ENCODE measurements at places on chromosomes 11 and 22.

DNA sequence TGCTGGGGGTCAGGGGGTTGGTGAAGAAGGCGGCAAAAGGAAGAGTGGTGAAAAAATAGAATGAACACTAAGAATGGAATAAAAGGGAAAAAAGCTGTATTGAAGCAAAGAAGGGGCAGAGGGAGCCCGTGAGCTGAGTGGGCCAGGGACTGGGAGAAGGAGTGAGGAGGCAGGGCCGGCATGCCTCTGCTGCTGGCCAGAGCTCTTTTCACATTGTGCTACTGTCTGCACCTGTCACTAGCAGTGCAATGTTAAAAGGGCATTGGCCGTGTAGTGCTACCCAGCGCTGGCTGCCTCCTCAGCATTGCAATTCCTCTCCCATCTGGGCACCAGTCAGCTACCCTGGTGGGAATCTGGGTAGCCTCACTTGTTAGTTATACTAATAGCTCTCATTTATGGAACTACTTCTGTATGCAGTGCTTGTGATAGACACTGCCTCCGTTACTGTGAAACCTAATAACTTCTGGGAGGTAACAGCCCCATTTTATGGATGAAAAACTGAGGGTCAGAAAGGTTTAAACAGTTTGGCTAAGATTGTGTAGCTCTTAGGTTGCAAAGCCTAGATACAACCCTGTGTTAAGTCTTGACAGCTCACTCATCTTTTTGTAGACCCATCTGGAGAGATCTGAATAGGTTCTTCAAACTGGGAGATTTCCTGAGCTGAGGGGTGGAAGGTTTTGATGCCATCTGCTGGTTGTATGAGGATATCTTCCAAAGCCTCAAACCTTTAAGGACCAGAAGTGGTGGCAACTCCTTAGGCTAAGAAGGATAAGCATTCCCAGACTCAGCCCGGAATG, 8.5 kb downstream of the YPEL4 start:
- no peak for DNase-seq

- DNase-seq: no peak
Measured at GRCh38 chr11:8831861-8832260, 79.1 kb upstream of the AKIP1 start.

DNA sequence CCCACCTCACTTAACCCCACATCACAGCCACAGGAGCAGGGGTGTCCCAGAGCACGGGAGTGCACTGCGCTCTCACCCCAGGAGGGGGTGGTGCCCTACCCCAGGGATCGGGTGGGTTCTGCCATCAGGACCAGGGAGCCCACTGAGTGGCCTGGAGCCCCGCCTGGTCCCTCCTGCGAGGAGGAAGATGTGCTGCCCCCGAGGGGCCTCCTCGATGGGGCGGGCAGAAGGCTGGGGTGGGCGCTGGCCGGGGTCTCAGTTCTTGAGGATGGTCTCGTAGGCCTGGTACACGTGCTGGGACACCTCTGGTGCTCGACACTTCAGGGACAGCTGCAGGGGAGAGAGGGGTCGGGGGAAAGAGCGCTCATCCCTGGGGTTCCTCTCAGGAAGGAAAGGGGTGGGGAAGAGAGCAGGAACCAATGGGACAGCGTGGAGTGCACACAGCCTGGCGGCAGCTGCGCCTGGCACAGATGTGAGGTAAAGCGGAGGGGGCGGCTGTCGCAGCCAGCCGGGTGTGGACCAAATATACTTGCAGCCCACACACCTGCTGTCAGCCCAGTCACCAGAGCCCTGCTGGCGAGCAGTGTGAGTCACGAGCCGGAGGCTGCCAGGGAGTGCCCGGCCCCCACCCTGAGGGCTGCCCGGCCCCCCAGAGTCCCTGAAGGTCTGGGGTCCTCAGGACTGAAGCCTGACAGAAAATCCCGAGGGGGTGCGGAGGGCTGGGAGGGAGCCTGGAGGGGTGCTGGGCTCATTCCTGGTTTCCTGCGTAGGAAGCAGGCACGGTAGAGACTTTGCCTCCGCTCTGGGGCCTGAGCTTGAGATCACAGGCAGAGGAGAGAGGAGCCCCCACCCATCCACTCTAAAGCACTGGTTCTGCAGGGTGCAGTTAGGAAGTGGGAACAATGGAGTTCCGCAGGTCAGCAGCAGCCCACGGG, 13.3 kb upstream of the RASL10A start:
- no peak for DNase-seq

GRCh38 chr11:20658135-20658534, 11.3 kb upstream of the NELL1 start:
- DNase-seq: no peak

GRCh38 chr11:119787074-119787461, 58.1 kb upstream of the NECTIN1 start:
- DNase-seq: no peak

DNA sequence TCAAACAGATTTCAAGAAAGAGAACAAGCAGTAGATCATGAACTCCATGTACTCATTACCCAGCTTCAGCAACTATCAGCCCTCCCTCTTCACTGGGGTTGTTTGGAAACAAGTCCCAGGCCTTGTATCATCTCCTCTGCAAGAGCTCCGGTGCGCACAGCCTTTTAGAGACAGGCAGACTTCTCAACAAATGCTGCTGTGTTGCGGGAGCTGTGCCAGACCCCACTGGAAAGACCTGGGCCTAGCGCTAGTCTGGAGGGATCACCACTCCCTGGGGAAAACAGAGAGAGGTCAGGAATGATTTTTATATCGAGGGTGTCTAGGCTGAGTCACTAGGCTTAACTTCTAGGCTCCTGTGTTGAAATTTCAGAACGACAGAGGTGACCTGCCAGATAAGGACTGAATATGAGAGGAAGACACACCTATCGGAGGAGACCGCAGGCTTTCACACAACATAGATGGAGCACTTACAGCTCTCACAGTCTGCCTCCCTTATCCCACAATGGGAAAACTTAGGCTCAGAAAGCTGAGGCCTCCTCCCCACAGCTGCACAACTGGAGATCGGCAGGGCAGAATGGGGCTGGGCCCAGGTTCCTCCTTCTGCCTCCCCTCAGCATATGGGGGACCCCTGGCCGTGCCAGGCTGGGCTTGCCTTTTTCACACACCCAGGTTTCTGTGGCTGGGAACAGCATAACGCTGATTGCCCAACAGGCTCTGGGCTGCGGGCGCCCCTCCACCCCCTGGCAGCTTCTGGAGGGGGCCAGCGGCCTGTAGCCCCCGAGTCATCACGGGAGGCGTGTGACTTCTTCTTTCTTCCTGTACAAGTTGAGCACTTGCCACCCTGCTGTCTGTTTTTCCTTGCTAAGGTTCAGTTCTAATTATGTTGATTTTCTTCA, 86.0 kb downstream of the PKNOX2 start:
- DNase-seq: no peak

DNA sequence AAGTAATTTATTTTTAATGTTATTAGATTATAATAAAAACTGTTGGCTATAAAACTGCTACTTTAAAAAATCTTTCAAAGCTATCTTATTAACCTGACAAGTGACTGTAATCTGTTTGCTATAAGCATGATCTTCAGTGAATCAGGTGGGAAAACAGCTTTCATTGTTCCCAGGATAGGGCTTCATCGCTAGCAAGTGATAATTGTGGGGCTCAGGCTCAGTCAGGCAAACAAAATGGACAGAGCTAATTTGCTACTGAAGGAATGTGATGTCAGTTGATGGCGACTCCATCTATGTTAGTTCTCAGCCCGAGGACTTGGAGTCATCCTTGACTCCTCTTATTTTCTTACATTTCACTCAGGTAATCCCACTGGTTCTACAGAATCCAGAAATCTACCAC, 125.0 kb downstream of the RASSF10 start:
- DNase-seq: no peak

DNA sequence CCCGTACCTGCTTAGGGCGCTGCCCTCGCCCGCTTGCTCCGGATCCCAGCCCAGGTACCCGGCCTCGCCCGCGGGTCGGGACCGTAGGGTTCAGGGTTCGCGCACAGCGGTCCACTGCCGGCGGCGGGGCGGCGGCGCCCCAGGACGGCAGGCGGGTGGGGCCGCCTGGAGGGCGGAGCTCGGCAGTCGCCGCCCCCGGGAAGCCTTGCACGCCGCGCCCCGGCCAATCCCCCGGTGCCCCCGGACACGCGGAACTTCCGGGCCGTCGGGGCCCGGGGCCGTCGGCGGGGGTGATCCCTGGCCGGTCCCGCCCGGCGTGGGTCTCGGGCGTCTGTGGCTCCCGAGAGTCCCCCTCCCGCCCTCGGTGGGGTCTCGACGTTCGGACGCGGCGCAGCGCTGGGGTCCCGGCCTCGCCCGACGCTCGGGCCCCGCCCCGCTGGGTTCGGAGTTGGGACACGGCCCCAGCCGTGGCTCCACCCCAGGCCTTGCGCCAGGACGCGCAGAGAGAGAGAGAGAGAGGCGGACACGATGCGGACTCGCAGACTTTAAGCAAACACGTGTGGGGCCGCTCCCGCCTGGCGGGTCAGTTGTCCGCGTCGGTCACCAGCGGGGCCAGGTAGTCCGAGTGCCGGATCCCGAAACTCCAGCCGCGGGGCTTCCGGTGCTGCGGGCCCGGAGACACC, at the start of gene TYMP:
TYMP (minus strand) TSS at position 116 of the 683 bp plus-strand sequence. CDS start 303 bp downstream, outside the sequence.
- no peak for DNase-seq

DNA sequence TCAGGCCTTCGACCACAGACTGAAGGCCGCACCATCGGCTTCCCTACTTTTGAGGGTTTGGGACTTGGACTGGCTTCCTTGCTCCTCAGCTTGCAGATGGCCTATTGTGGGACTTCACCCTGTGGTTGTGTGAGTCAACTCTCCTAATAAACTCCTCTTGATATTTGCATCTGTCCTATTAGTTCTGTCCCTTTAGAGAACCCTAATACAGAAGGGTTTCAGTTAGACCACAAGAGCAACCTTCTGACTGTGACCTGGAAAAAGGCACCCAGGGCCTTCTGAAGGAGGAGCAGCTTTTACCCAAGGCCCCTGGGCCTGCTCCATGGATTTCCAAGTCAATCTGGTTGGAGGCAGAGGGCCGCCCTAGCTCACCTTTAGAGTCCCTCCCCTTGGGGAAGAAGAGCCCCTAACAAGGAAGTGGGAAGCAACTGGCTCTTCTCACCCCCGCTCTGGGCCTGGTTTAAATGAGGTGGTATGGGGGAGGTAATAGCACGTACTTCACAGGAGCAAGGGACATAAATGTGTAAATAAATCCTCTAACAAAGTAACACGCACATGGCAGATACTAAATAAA, 11.2 kb upstream of the CHST1 start:
- no peak for DNase-seq

- no peak for DNase-seq
Measured at GRCh38 chr11:101103433-101103832, 26.2 kb downstream of the PGR start.

- DNase-seq: no peak
Measured at GRCh38 chr22:46011627-46012181, 34.7 kb upstream of the WNT7B start.

DNA sequence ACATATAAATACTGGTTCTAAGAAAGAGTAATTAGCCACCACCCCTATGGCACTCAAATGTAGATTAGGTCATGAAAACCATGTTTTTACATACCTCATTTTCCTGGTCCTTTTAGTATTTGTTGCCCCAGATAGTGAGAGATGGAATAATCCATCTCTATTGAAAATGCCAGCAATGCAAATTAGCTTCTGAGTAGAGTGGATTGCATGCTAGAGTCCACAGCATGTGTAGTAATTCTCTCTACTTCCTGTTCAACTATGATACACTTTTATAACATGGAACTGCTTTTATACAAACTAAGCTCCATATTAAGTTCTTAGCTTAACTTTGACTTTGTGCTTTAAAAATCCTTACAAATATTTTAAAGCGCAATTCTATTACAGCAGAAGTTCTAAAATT, 73.2 kb downstream of the TRPC6 start:
- DNase-seq: no peak

DNA sequence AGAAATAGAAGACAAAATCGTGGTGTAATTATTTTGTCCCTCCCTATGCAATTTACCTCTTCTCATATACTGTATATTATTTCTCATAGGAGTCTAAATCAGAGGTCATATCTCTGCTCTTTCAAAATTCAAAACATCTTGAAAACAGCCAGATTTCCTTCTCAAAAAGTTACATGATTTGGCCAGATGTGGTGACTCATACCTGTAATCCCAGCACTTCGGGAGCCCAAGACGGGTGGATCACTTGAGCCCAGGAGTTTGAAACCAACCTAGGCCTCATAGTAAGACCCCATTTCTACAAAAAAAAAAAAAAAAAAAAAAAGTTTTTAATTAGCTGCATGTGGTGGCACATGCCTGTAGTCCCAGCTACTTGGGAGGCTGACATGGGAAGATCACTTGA, 29.0 kb upstream of the DNAJB7 start:
- DNase-seq: no peak
